ENCODE measurements at places on chromosomes 12 and 14.

DNA sequence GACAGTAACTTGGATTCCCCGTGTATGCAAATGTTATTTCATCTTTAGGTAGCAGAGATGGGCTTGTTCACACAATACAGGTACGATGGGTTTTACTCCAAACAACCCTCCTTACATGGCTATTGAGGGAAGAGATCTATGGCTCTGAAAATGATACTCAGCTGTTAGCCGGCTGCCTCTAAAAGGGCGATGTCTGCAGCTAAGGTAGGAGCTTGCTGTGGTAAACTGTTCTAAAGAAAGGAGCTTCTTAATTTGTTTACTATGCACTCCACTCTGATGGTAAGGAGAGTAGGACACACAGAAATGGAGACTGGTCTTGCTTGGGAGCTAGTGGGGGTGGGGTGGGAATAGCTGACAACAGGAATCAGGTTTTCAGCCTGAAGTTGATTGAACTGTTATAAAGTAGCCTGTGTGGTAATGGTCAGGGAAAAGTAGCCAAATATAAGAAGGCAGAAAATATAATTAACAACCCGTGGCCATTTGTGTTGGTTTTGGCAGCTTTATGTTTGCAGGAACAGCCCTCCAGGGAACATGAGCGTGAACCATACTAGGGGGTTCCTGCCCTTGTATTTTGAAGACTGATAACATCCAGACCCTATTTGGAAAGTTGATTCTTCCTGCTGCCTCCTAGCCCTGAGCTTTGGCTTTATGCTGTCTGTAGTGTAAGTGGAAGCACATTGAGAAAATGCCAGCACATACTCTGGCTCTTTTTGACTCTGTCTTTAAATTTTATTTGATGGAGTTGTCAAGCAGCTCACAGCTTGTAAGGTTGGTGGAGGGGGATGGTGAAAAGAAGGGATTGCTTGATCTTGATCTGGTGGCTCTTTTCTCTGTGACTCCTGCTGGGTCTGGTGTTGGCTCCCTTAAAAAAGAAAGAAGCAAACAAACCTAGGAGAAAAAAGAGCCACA, 929.8 kb downstream of the DIO2 start:
- no peak for DNase-seq

DNA sequence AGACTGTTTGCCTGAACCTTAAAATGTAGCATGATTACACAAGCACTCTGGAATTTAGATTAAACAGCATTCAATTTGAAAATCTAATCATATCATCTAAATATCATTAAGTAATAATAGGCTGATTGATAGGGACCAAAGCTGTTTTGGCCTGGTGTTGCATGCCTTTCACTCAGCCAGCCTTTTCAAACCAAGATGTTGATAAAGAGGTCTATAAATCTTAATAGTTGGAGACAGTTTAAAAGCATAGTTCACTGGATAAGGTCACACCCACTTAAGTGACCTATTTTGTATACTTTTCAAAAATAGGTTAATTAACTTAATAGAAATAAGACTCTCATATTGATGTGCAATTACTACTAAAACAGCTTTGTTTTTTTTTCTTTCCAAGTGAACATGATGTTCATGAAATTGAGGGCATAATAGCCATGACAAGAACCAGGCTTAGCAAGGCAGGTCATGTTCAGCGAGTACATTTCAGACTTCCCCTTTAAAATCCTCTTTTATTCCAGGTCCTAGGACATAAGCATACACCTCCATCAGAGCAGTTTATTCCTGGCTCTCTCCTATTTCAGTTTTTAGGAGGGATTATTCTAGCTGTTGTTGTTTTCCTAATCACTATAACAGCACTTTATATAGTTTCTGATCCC, 349.0 kb downstream of the RAD51B start:
- DNase-seq, result no peak

DNA sequence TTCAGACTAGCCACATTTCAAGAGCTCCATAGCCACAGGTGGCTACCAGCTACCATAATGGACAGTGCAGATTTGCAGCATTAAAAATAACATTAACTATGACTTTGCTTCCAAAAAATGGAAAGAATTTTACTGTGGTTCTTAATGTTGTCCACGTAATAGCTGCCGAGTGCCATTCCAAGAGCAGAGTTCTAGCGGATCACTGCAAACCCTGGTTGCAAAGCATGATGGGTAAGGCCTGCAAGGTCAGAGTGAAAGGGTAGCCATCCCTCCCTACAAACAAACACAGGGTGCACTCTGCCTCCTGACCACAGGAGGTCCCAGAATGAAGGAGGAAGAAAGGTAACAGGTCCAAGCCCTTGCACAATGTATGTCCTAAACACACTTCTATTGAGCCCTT, 157.6 kb downstream of the DPF3 start:
- DNase-seq, result no peak

DNA sequence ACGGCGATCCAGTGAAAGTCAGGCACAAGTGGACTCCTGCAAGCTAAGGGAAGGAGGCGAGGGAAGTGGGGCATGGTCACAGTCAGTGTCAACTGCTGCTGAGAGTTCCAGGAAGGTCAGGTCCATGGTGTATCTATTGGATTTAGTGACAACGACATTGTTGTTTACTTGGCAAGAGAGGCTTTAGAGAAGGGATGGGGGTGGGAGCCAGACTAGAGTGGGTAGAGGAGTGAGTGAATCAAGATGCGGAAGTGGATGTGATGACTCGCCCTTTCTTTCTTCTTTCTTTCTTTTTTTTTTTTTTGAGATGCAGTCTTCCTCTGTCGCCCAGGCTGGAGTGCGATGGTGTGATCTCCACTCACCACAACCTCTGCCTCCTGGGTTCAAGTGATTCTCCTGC, 12.5 kb downstream of the P2RX7 start:
- DNase-seq, result no peak

DNA sequence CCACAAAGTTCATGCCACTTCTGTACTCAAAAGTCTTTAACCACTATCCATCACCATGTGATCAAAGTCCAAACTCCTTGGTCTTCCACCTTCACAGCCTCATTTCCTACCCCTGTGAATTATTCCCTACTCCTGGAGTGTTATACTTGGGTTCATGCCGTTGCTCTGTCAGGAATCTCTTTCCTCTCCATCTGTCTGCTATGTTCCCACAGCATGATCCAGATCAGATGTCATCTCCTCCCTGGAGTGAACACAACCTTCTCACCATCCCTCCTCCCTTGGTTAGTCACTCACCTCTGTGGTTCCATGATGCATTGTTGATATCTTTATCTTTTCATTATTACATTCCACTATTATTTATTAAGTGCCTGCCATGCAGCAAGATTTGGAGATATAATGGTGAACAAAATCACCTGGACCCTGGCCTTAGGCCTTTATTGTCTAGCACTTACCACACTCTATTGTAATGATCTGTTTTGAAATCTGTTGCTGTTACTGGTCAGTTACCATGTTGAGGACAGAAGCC, 22.4 kb downstream of the LACRT start:
- DNase-seq, result no peak

DNA sequence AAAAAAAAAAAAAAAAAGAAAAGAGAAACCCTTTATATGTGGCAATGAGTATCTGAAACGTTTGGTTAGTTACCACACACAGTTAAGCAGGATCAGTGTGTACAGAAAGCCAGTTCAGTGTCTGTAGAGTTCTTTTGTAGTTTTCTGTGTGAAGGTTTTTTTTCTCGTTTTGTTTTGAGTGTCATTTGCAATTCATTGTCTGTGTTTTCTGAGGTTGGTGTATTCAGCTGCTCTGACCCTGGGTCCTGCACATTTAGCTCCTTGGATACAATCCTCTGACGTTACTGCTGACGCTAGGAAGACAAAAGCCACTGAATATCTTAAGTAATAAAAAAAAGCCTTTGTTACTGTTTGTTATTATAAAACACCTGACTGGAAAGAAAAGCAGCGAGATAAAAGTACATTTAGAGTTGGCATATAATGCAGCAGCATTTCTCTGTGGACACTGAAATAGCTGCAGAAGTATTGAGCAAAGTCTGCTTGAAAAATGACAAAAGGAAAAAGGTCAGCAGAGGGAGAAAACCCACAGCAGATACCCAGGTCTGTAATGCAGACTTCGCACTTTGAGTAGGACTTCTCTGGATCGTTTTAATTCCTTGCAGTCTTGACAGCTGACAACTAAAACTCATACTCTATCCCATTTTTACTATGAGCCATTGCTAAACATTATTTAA, 89.0 kb downstream of the POLR3B start:
- DNase-seq, result no peak

- no peak for DNase-seq
These were observed 2.1 kb upstream of the GTSF1 start for GRCh38 chr12:54475537-54475936.

Measured in left hindlimb (tissue), 1 donor.